NCI-H1436 treated with DMSO at 0.1 percent for 48 hours (cell line): ENCODE measurements at places on chromosomes 3 and 15.

GRCh38 chr15:74835312-74835823, 7.6 kb downstream of the ULK3 start:
- DNase-seq, result no peak

DNA sequence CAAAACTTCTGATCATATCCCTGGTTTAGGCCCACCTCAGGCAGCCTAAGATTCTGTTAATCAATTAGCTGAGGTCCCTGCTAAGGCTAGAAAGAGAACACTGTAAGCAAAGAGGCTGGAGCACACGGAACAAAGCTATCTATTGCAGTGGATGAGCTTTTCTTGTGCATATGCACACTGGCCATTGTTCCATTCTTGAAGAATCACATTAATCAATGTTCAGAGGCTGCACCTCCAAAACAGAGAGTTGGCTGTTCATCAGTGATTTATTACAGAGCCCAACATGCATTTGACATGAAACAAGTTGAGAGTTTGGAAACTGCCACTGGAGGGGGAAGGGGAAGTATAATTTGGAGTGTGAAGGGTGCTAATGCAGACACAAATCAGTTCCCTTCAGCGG, 873.0 kb downstream of the ROBO1 start:
- no peak for DNase-seq

DNA sequence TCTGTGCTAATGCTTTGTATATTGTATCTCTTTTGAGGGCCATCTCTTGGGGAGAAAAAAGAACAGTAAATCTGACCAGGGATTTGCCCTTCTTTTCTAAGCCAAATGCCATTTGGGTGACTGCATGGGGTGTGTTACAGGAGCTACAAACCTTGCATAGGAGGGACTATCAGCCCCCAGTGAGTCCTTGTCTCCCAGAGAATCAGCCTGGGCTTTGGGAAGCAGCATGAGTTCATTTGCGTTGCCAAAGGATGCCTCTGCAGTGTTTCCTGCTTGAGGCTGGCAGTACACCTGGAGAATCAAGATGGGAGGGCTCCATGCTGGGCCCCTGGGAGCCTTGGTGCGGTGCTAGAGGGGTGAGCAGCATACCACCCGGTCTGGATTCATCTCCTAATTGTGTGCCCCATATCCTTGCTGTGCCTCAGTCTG, 49.6 kb upstream of the POLG start:
- DNase-seq, result no peak

- DNase-seq, result no peak
These were observed 253.2 kb downstream of the NR2F2 start for GRCh38 chr15:96583671-96584070.

DNA sequence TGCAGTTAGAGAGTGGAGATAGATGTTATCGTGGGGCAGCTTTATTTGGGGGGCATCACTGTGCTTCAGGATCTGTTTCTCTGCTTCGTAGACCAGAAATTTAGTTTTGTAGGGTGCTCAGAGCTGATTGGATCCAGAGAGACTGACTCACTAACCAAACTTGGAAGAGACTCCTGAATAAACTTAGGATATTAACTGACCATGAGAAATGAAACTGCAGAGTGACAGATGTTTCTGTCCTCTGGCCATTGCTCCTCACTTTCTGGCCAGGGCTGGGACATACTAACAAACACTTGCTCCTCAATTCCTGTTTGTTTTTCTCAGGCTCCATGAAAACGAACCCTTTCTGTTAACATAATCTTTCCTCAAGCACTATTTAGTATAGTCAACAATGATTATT, 4.3 kb downstream of the ZNF592 start:
- no peak for DNase-seq

DNA sequence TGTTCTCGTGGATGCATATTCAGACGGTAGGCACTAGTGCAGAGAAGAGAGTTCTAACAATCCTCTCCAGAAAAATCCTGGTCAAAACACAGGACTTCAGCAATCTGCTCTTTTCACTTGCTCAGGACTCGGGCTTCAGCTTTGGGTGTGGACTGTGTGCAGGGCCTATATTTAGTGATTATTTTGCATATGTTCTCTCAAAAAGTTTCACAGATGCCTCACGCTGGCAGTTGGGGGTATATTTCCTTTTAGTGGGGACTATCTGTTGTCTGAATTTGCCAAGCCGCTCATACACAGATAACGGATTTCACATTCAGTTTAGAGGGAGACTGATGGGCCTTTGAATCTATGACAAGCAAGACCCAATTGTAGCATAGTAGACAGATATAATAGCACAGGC, 54.4 kb upstream of the LRRN1 start:
- no peak for DNase-seq

DNA sequence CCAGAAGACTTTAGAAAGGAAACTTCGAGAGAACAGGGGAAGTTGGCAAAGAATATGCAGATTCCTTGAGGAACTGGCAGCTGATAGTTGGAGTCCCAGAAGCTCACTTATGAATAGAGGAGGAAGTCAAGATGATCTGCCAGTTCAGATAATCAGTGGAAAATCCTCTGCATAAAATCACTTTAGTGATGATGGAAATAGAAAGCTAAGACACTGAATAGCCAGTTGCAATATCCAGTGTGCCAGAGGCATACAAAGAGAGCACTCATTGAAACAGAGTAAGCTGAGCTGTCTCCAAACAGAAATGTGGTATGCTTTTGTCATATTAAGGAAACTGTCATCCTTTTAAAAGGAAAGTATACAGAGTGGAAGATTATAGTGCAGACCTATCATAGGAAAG, 1207.6 kb downstream of the OTOL1 start:
- DNase-seq, result no peak

- DNase-seq, result no peak
These were observed 24.4 kb downstream of the AVEN start for GRCh38 chr15:34014556-34014955.

DNA sequence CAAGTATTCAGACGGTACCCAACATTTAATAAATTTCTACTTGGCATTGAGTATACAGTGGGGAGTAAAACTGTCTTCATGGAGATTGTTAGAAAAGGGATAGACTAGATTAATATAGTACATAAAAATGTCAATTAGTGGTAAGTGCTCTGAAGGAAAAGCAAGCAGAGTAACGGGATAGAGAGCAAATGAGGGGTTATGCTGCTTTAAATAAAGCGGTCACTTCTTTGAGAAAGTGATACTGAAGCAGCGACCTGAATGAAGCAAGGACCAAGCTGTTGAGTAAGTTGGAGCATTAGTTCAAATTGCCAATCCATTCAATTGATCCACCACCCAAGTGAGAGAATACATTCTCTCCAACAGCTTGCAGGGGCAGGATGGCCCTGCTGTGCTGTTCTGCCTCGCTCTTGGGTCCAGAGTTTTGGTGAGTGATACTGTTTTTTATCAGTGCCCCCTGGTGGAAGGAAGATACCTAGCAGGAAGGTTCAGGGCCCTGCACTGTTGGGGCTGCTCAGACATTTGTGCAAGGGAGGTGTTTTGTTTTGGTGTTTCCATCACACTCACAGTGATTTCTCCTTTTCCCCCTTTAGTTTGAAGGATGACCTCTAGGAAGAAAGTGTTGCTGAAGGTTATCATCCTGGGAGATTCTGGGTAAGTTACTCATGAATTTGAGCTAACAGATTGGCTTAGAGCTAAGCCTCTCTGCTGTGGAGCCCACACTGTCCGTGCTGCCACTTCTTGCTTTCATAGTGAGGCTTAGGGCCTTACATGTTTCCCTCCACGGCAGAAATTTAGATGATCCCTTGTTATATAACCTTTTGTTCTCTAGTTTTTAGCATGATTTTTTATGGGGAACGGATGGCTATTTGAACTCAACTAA, 69.0 kb downstream of the RAB7A start:
- DNase-seq, result no peak

GRCh38 chr3:66419036-66419435, 81.8 kb downstream of the LRIG1 start:
- DNase-seq, result no peak

DNA sequence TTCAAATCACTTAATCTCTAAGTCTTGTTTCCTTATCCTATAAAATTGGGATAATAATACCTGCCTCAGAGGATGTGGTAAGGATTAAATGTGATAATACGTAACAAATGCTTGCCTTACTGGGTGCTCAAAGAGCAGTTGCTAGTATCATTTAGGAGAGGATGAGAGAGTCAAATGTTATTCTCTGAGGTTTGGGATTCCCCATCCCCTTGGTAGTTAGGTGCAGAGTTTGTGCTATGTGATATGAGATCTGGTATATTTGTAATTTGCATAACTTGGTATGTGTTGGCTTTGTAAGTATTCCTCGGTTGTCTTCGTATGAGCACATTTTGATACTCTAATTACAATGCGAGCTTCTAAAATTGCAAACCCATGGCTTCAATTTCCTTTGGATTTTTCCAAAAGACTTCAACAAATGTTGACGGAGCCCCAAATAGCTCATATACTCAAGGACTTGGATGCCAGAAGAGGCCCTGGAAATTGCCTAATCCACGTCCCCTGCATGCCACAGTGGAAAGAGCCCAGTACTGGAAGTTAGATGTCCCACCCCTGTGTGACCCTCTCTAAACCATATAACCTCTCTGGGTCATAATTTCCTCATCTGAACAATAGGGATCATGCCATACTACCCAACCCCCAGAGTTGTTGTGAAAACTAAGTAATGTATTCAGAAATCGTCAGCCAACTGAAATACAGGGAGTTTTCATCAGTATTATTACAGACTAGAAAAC, 85.0 kb downstream of the FBN1 start:
- no peak for DNase-seq

GRCh38 chr15:29825227-29825626, 3.0 kb upstream of the TJP1 start:
- no peak for DNase-seq

DNA sequence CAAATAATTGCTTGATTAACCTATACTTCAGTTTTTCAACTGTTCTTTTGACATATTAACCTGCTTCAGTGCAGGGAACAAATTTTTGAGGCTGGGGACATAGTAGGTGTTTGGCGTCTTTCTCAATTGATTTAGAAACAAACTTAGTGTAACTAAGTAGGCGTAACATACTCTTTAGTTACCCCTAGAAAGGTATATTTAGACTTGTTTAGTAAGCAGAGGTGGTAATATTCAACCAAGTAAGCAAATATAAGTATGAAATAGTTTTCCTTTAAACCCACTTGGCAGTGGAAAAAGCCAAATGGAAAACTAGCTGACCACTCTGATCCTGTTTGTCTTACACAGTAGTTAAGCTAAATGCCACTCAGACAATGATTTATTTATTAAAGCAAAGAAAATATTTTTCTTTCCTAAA, 113.2 kb downstream of the MBNL1 start:
- no peak for DNase-seq

- DNase-seq, result no peak
These were observed 11.6 kb upstream of the VGLL4 start for GRCh38 chr3:11655196-11655928.

- DNase-seq, result no peak
These were observed 328.0 kb upstream of the CDIN1 start for GRCh38 chr15:36251450-36251849.

DNA sequence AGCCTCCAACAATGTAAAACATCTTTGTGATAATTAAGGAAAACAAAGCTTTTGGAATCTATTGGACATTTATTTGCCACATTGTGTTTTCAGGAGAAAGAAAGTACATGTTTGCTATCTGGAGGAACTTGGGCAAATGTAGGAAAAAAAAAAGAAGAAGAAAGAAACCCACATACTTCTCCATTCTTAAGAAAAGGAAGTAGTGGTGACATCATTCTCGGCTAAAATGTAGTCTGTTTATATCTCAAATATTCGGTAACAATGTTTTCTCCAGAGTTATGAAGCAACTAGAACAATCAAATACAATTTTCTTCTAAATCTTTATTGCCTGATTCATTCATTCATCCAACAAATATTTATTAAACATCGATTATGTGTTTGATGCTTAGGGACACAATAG, 2.3 kb upstream of the TGFBR2 start:
- no peak for DNase-seq

DNA sequence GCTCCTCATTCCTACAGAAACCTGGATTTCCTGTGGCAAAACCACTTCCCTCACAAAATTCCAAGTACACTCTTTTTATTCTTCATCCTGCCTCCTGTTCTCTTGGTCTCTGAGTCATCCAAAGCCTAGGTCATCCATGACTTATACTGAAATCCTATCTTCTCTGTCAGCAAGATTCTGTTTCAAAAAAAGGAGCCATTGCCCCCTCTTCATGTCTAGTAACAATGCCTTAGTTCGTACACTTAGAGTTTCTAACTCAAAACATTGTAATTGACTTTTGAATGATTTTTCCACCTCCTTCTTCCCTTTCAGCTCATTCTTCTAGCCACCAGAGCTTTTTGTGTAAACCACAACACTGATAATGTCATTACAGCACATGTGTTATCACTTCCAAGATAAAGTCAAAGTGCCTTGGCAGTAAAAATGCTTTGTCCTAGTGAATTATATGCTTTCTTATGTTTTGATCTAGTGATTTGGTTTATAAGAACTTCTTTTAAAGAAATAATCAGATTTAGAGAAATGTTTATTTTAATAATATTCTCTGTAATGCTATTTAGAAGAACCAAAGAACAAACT, 256.5 kb upstream of the NECTIN3 start:
- no peak for DNase-seq

DNA sequence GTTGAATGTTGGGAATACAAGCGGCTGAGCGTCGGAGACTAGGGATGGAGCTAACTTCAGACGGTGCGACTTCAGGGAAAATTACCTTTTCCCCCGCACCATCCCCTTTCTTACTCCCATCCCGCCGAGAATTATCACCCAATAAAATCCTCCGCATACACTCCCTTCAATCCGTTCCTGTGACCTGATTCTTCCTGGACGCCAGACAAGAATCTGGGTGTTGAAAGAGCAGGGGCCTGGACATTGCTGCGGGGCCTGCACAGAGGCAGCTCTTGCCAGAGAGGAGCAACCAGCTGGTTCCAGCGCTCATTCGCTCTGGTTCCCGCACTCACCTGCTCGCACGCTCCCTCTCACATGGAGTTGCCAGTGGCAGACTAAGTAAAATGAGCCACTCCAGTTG, 241.9 kb downstream of the ALCAM start:
- DNase-seq, result no peak
